Metanephros (tissue), 2 donors: ENCODE measurements at places on chromosomes 5 and 9. TPM values are rescaled to one million over a fixed set of nuclear protein-coding genes. Genes with fewer than 3 reads are reported as not detected.

OR1Q1 gene
- total RNA-seq, result not detected

PRDM9 gene
- total RNA-seq, result not detected

PGM5 gene
- total RNA-seq, result 54.2 TPM

BTNL8 gene
- 0.47 TPM for total RNA-seq

LHX3 gene
- total RNA-seq, result not detected

ARID3C gene
- 0.12 TPM for total RNA-seq

STKLD1 gene
- total RNA-seq, result 2.0 TPM

INSYN2B gene
- total RNA-seq, result 1.5 TPM

NEURL1B gene
- total RNA-seq, result 27.9 TPM

SMIM33 gene
- total RNA-seq, result not detected

SLC46A2 gene
- 0.64 TPM for total RNA-seq

COL27A1 gene
- total RNA-seq, result 49.3 TPM

IER5L gene
- 97.3 TPM for total RNA-seq

C5 gene
- total RNA-seq, result 9.8 TPM

ADRB2 gene
- 3.0 TPM for total RNA-seq

ST8SIA4 gene
- 11.0 TPM for total RNA-seq

GZMA gene
- 1.8 TPM for total RNA-seq
